ENCODE measurements at places on chromosomes 2 and 18.

DNA sequence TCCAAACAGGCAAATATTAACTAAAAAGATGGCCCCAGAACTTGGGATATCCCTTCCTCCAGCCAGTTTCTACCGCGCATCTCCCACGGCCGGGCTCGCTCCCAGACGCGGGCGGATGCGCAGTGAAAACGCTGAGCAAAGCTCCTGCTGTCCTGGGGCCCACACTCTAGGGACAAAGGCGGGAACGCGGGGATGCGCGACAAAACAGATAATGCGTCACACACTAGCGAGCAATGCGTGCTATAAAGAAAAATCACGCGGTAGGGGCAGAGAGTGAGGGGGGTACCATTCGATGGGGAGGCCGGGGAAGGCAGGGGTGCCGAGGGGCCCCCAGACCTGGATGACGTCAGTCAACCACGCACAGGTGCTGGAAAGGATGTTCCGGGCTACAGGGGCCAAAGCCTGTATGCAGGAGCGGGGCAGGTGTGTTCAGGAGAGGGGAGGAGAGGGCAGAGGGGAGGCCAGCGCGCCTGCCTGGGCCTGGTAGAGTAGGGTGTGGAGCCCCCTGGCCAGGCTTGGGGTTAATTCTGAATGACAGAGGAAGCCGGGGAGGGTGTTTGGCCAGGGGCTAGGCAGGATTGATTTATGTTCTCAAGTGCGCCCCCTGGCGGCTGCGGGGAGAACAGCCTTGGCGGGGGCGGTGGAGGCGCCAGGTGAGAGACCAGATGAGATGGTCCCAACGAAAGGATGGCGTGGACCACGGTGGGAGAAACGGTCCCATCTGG is 14.9 kb upstream of the ITM2C start:
- DNase-seq = no peak

GRCh38 chr2:1825046-1825445 is 80.7 kb upstream of the PXDN start:
- DNase-seq = no peak

DNA sequence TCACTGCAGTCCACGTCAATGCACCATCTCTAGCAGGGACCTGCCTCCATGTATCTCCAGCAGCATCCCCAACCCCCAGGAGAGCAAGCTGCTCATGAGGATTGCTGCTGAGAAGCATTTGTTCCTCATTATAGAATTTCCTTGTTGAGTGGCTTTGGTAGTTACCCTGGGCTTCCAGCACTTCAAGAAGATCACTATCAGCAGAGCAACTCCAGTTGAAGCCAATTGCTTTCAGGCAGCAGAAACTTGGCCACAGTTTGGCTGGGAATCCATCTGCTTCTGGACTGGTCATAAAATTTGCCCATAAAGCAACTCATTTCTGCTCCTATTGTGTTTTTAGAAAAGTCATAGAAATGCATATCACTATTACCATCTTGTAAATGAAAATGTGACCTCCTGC is 17.4 kb downstream of the TRPM8 start:
- no peak for DNase-seq

DNA sequence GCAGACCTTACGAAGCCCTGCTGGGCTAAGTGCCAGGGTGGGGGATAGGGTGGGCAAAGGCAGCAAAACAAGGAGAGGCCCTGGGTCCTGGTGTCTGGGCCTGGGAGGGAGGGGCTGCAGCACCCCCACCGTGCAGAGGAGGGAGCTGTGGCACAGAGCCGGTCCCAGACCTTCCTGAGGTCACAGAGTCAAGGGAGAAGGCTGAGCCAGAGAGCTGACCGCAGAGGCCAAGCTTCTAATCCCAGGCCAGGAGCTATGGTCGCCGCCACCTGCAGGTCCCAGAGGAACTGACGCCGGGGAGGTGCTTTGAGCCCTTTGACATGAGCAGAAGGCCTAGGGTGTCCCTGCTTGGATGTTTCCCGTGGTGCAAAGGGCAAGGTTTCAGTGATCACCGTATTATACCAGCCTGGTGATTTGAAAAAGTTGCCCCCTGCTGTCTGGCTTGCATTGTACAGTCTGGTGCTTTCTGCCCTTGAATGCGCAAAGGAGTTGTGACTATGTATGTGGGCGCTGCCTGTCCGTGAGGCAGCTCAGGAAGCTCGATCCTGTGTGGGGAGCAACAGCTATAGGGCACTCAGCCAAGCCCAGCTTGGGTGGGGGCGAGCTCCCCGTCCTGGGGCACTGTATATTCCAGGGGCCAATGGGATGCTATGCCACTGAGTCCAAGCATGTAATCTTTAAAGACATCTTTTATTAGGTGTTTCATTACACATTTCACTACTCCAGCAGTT is 44.3 kb downstream of the EDAR start:
- no peak for DNase-seq

DNA sequence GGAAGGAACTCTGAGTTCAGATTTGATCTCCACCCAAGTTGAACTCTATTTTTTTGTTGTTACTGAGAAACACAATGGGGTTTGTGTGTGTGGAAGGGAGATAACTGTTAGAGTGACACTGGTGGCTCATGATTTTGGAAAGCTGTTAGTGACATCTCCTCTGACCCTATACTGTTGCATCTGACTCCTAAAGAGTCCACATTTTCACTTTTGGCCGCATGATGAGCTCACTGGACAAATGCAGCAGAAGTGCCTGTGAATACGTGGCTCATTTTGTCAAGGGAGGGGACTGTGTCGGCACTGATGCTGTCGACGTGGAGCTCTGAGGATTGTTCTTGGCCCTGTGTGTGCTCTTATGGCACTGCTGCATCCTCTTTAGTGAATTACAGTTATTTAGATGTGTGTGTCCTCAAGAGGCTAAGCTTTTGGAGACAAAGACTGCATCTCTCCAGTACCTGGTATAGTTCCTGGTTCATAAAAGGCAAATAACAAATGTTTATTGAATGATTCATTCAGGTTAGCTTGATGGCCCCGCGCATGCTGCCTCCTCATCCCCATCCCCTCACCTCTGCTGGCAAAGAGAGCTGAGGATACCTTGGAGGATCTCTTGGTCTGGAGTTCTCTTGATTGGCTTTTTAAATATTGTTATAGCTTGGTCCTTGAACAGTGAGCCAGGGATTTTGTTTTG is 135.4 kb downstream of the PHLPP1 start:
- no peak for DNase-seq

DNA sequence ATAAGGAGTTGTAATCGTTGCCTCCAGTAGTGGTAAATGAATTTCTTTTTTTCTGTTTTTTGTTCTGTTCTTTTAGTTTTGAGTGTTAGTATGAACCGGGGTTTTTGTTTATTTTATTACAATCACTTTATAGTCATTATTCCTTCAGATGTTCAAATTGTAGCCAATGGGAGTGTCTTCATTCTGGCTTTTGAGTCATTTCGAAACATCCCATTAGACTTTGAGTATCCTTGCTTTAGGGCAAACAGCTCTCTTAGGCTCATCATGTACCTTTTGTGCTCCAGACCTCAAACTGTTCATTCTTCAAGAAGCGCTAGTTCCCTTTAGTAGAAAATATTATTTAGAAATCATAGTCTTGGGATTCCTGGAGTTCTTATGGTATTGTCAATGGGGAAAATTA is 54.2 kb upstream of the PAX3 start:
- no peak for DNase-seq

GRCh38 chr2:109290887-109291643 is 162.1 kb downstream of the SH3RF3 start:
- DNase-seq = no peak

GRCh38 chr2:176142281-176142680 is 9.1 kb upstream of the HOXD4 start:
- no peak for DNase-seq

- DNase-seq = no peak
These were observed 215.2 kb upstream of the NT5C1B start for GRCh38 chr2:18804536-18804935.

GRCh38 chr2:168666339-168666738 is 136.1 kb upstream of the NOSTRIN start:
- no peak for DNase-seq

- no peak for DNase-seq
These were observed 277.3 kb downstream of the PTPRM start for GRCh38 chr18:7844418-7844817.

- no peak for DNase-seq
These were observed 333.9 kb downstream of the CYRIA start for GRCh38 chr2:16331772-16332171.

GRCh38 chr2:172470958-172471922 is 43.9 kb downstream of the ITGA6 start:
- DNase-seq = no peak

GRCh38 chr2:64711252-64711800 is 57.6 kb upstream of the SERTAD2 start:
- no peak for DNase-seq

GRCh38 chr2:27296481-27296880 is 11.8 kb downstream of the UCN start:
- no peak for DNase-seq

- DNase-seq = no peak
These were observed 64.2 kb downstream of the BCL11A start for GRCh38 chr2:60489289-60489688.

DNA sequence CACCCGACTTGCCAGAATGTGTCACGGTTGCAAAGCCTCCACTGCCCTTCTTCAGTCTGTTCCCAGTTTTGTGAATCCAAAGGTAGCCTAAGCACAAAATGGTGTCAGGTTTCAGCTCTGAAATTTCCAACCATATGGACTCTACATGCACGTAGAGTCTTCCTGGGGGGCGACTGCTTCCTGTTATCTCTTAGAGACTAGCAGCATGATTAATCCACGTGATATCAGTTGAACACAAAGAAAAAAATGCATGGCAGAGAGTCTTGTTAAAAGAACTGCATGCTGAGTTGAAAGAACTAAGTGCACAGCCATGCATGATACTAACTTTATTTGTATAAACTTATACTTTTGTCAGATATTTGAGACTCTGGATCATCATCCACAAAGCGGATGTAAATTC is 404.4 kb downstream of the SOCS6 start:
- DNase-seq = no peak

DNA sequence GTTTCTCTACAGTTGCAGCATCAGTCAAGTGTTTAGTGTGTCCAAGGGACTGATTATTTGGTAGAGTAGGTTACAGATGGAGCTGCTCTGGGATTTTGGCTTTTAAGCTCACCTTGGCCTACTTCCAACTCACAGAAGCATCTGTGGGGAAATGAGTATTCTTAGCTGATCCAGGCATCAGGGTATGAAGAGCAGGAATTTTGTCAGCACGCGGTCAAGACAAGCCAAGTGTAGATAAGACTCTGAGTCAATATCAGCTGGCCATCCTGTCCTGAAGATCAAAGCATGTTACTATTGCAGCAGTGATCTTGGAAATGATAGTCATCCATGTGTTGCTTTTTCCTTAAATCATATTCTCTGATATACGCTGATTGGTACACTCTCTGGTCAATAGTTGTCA is 24.4 kb downstream of the SERPINB4 start:
- DNase-seq = no peak

DNA sequence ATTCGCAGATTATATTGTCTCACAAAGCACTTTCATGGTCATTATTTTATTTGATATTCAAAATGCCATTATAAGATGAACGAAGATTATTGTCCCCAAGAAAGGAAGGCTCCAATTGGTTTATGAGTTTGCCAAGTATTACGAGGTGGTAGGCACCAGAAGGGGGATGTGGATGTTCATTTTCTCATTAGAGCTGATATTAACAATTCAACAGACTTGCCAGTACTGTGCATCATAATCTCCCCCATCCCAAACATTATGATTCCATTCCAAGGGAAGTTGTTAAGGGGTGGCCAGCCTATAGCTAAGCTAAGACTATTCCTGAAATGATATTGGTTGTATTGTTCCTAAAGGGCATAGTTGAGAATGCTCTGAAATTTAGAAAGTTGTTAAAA is 257.7 kb downstream of the PRKCE start:
- no peak for DNase-seq

DNA sequence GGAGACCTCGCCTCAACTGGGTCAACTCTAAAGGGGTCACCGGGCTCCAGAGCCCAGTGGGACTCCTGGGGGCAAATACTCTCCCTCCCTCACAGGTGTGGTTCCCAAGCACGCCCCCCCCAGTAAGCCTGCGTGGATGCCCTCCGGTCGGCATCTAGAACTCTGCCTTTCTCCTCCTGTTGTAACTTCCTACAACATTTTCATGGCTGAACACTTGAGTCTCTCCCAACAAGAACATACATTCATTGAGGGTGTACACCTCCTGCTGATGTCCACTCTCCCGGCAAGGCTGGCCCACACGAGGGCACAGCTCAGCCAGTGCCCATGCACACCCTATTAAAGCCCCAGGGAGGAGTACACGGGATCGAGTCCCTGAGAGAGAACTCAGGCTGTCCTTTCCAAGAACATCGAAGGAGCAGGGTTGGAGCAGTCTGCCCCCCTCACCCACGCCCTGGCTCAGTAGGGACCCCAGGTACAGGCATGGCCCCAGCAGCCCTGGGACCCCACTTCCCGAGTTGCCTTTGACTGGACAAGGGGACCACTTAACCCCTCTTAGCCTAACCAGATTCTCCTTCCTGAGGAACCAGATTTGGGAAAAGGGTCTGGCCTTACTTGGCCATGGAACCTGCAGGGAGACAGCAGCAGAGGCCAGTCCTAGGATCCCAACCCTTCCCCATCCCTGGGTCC is 37.4 kb downstream of the FAM178B start:
- no peak for DNase-seq
